ENCODE measurements at places on chromosomes 5 and 9.

DNA sequence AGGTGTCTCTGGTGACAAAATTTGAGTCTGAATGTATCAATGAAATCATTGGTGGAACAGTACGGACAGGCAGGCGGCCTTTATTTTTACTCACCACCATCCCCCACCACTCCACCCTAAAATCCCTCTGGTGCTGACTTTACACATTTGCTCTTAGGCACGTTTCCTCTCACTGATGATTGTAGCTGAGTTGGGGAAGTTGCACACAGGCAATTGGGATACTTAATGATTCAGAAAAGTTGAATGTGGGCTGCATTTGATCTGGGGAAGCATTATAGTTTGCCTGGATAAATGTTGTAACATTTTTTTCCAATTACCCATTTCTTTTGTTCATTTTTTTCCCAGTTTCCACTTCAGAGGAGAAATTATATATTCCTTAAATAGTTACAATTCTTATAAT lies 658.4 kb downstream of the TLR4 start:
- no peak for DNase-seq

- DNase-seq = no peak
These were observed 62.7 kb downstream of the ANKRD33B start for GRCh38 chr5:10626473-10627013.

GRCh38 chr9:97807681-97808080 lies 45.3 kb upstream of the FOXE1 start:
- DNase-seq = no peak

GRCh38 chr9:98150164-98150563 lies 31.1 kb upstream of the TRIM14 start:
- no peak for DNase-seq

DNA sequence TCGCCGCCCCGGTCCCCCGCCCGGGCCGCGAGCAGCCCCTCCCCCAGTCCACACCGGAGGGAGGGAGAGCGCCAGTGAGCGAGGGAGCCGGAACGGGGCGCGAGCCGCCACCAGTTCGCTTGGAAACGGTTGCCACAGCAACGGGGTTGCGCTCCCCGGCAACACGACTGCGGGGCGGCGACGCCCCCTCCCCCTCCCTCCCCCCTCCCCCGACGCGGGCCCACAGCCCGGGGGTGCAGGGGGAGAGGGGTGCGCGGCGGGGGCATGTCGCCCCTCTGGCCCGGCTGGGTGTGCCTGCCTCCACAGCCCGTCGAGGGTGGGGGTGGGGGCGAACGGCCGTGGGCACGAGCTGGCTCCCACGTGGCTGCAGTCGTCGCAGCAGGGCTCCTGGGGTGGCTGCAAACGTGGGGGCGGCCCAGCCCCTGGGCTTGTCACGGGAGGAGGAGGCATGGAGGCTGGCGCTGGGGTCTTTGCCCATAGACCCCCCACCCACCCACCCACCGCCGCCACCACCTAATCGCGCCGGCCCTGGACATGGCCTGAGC lies 524 bp downstream of the PRR7 start:
- DNase-seq = peak; percentile 46

- peak; percentile 44 for DNase-seq
These were observed 13.1 kb downstream of the RPS23 start for GRCh38 chr5:82265047-82265446.

DNA sequence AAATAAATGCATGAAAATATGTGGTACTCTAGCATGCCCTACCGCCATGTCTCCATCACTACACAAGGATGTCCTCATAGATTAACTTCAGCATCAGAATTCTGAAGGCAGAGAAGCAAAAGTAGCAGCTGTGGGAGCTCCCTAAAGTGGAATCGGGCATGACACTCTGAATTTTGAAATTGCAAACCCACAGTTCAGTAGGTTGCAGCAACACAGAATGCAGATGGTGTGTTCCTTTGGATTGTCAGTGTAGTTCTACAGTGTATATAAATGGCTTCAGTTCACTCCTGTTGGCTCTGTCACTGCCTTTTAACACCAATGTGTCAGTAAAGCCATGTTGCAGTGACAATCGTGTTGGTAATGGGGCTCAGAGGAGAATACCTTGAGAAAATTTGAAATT lies 973.6 kb upstream of the WWC1 start:
- no peak for DNase-seq

GRCh38 chr5:14032918-14033317 lies 88.4 kb upstream of the DNAH5 start:
- DNase-seq = peak; percentile 86

All from fibroblast of skin of back (primary cell).